ENCODE measurements at places on chromosomes 1 and 21. TPM values are rescaled to one million over a fixed set of nuclear protein-coding genes. Genes with fewer than 3 reads are reported as not detected.

OR2M3 gene
- not detected for total RNA-seq

C1orf146 gene
- total RNA-seq, result not detected

GRCh38 chr21:45768740-45769048, 125.2 kb downstream of the PCBP3 start:
- peak; percentile 26 for ATAC-seq

- no peak for ATAC-seq
These were observed 147.0 kb upstream of the ERG start for GRCh38 chr21:38645282-38645681.

All from esophagus mucosa (tissue), 1 donor.